ENCODE measurements at places on chromosomes 7 and 10.

DNA sequence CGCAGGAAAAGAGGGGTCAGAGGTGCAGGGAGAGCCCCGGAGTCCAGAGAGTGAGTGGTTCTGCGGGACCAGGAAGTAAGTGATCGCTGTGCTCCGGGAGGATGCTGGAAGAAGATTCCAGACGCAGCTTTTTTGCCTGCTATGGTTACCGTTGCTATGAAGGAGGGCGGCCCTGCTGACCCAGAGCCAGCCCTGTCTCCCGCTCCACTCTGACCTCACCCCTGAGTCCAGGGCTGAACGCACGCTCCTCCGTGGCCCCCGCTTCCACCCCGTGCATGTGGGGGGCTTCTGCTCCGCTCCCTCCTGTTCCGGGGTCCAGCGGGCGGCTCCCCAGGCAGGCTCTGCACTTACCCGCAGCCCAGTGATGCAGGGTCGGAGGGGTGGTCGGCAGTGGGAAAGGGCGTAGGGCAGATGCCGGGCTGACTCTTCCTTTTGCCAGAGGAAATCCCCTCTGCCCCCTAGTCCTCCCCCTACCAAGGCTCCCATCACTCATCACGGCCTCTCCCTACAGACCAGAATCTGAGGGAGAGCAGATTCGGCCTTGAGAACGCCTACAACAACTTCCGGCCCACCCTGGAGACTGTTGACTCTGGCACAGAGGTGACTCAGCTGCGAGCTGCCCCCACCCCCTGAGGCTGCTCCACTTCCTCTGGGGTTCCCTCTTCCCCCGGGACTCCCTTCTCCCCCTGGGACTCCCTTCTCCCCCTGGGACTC, 2.7 kb upstream of the MUC17 start:
- peak; percentile 46 for DNase-seq

- DNase-seq = no peak
Measured at GRCh38 chr10:87935290-87936141, 72.1 kb downstream of the PTEN start.

- no peak for DNase-seq
Measured at GRCh38 chr7:136210664-136211063, 233.5 kb upstream of the MTPN start.

- DNase-seq = no peak
Measured at GRCh38 chr7:74007242-74007567, 20.8 kb upstream of the ELN start.

GRCh38 chr7:26065652-26066051, 86.3 kb upstream of the NFE2L3 start:
- no peak for DNase-seq

GRCh38 chr7:98250789-98251188, 1.2 kb downstream of the TECPR1 start:
- DNase-seq = no peak

DNA sequence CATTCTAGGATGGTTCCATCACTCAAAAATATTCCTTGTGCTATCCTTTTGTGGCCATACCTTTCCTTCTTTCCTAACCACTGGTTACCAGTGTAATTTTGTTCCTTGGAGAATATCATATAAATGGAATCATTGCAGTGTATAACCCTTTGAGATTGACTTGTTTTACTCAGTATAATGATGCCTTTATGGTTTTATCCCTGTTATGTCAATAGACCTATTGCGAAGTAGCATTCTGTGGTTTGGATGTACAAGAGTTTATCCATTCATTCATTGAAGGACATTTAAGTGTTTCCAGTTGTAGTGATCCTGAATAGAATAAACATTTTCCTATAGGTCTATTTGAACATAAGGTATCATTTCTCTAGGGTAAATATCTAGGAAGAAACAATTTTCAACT, 54.2 kb downstream of the RBM33 start:
- no peak for DNase-seq

GRCh38 chr7:71900556-71900955, 511.6 kb downstream of the CALN1 start:
- DNase-seq = no peak

Data from NCI-H1436 treated with DMSO at 0.1 percent for 48 hours (cell line).